ENCODE measurements at places on chromosomes 7 and 10. TPM values are rescaled to one million over a fixed set of nuclear protein-coding genes. Genes with fewer than 3 reads are reported as not detected.

GRCh38 chr10:97314671-97315070 lies 4.4 kb upstream of the FRAT1 start:
- DNase-seq: no peak

Gene AFAP1L2
- total RNA-seq: 0.49 TPM

DNA sequence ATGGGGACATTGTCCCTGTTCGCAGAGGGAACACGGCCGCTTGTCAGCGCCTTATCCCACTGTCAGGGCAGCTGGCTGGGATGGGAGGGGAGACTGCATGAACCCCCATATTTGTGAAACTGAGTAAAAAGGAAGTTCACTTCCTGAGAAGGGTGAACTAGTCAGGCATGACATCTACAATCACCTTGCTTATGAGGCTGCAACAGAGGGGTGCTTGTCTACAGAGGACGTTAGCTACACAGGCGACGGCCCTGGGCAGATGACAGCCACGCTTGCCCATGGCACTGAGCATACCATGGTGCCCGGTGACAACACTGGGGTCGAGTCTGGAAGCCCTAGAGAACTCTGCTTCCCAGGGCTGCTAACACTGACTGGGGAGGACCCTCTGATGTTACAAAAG lies 46.0 kb upstream of the KDM7A start:
- DNase-seq: no peak

Gene TUBGCP2
- total RNA-seq: 79.1 TPM

GRCh38 chr10:99296605-99297004 lies 32.6 kb upstream of the CNNM1 start:
- no peak for DNase-seq

DNA sequence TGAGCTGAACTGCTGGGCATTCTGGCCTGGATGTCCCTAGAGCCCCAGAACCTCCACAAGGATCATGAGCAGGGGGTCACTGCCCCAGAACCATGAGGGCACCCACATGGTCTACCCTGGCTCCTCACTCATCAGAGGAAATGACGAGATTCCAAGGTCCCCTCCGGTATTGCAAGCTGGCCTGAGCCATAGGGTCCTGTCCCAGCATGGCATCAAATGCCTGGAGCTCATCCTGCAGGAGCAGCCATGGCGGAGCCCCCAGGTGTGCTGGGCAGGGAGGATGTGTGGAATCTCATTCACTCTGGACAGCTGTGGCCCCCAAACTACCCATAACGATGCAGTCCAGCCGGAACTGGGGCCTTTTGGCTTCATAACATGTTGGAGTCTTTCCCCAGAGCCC lies 66.6 kb upstream of the ANTXRL start:
- DNase-seq: no peak

Gene ZSCAN21
- 4.8 TPM for total RNA-seq

Gene UPK3B
- 1.7 TPM for total RNA-seq

Gene GRID2IP
- total RNA-seq: 0.33 TPM

- DNase-seq: no peak
Measured at GRCh38 chr7:25347360-25348066, 119.2 kb upstream of the NPVF start.

Gene PAX4
- total RNA-seq: not detected

Gene PRSS37
- not detected for total RNA-seq

Gene OR2A12
- total RNA-seq: not detected

- no peak for DNase-seq
Measured at GRCh38 chr10:127067542-127068194, 128.7 kb downstream of the INSYN2A start.

- DNase-seq: no peak
Measured at GRCh38 chr10:124253006-124253405, 159.6 kb upstream of the CHST15 start.

DNA sequence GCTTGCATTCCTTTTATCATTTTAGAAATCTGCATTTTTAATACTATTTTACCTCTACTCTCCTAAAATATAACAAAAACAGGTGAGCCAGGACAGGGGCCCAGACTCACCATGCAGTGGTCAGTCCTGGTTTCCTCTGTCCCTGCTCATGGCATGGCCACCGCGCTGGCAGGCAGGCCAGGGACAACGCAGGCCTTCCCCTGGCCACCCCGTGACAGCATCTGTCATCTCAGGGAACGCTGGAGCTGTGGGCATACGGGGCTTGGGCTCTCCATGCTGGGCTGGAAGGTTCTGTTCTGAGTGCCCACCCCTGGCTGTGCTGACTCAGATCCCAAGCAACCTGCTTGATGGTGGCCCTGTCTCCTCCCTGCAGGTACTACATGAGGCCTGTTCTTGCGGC lies 35.1 kb upstream of the CDH23 start:
- no peak for DNase-seq

Gene TMEM184A
- not detected for total RNA-seq

GRCh38 chr7:50504646-50505546 lies 54.7 kb upstream of the FIGNL1 start:
- no peak for DNase-seq

GRCh38 chr10:91528080-91528479 lies 104.8 kb downstream of the PPP1R3C start:
- no peak for DNase-seq

Gene CFAP46
- total RNA-seq: not detected

DNA sequence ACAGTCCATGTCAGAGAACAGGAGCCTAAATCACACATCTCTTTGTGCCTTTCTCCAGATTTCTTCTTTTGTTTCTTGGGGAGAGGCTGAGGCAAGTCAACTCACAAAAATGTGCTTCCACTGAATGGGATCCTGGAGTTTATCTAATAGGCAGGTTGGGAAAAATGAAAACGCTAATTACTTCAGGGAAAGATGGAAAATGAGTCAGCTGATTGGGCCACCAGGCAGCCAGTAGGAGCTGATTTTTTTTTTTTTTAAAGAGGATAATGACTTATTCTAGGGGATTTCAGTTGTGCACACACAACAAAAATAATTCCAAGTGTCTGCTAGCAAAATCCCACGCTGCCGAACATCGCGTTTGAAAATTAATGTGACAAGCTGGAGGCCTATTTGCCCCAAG lies 412.8 kb upstream of the ZMIZ1 start:
- no peak for DNase-seq

Gene NPFFR1
- total RNA-seq: not detected

GRCh38 chr7:89336121-89336520 lies 540.6 kb upstream of the TEX47 start:
- DNase-seq: no peak

Gene ARMS2
- total RNA-seq: not detected

Gene HOXA3
- not detected for total RNA-seq

Gene EPO
- not detected for total RNA-seq

Measured in CD8-positive, alpha-beta T cell (primary cell).